ENCODE measurements at places on chromosomes 11 and 22.

- no peak for DNase-seq
Observed at GRCh38 chr11:40029391-40029790, 1430.1 kb downstream of the LRRC4C start.

DNA sequence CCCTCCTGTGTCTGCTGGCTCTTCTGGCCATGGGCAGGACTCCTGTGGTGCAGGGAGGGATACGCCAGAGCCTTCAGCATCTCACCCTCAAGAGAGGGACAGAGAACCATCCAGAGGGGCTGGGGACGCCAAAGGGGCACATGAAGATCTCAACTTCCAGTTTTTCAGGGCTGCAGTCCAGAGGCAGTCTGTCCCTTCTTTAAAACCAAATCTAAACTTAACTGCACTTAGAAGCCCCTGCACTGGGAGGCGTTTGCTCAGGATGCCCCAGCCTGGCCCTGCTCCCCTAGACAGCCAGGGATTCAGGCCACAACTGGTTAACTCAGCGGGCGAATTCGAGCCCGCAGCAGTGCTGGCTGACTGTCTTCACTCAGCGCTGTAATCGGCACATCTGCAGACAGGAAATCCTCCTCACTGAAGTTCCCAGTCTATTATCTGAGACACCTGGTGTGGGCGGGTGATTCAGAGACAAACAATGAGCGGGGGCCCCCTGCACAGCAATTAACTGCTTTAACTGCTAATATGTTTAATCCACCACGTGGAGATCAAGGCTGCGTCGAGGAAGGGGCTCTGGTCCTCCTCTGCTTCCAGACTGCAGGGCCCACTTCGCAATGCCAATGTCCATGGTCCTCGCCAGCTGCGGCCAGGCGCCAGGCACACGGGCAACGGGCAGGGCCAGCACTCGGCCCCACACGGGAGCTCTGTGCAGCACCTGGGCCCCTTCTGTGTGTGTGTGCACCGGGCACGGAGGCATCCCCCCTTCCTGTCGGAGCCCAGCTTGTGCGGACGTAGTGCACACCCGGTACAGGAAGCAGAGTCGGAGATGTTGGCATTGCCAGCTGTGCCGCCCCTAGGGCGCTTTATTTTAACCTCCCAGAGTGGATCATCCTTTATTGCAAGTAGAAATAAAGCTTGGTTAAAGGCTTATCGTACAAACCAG, 36.9 kb upstream of the GNB1L start:
- DNase-seq: peak; percentile 90

DNA sequence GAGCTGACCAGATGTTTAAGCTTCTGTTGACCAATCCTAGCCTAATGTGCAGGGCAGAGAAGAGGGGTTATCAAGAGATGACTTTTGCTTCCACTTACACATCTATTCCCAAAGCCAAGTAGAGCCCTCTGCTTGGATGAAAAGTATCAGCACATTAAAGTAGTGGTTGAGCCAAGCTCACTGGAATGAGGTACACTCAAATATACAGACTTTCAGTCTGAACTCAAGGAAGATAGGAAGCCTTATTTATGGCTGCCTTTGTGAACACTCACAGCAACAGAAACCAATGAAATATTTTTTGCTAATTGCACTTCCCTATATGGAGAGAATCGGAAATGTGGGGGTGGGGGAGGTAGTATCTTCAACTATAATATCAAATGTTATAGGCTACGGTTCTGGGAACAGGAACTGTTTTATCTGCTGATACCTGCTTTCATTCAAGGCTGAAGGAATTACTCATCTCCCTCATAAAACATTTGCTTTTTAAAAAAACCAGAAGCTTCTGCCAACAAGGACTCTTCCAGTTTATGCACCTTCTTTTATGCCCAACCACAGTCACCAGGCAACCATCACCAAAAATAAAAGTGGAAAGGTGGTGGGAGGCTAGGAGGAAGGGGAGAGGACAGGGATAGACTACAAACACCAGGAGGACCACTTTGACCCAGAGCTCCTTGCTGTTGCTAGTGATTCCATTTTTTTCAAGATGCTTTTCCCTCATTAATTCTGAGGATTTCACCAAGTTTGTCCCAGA, 91.2 kb downstream of the CLPB start:
- no peak for DNase-seq

DNA sequence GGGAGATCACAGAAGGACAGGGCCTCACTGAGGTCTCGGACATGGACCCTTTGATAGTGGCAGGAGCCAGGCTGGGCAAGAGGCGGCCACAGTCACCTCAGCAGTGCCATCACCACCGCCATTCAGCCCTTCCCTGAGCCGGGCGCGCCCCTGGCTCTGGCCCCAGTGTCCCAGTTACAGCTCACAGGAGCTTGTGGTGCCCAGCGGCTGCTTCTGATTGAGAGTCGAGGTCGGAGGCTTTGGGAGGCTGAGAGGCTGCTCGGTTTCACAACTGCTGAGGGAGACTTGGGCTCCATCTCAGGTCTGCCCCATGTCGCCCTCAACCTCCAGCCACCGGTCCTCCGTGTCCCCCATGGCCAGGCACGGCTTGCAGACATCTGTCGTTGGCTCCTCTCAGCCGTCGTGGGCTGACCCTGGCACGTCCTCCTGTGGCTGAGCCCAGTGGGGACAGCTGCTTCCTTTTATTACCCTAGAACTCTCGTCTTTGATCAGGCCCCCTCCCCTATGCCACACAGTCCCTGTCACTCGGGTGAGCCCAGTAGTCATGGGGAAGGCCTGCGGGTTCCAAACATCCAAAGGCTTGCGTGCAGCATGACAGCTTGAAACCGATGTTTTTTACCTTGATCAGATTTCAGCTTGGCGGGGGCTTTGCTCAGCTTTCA, 28.4 kb upstream of the PPP6R3 start:
- DNase-seq: no peak

DNA sequence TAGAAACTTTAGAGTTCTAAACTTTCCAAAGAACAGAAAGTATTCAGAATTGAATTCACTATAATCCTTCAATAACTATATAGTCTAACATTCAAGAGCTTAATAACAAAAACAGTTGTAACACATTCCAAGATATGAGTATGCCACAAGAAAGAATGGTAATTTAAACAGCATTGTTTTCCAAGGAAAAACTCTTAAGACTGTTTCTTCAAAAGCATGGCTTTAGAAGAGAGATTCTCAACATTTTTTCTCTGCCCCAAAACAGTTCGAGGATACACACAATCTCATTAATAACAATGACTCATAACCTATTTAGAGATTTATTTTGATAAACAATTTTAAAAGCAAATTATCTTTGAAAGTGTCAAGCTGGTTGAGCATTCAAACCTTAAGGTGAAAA, 16.7 kb upstream of the ARHGAP32 start:
- no peak for DNase-seq

DNA sequence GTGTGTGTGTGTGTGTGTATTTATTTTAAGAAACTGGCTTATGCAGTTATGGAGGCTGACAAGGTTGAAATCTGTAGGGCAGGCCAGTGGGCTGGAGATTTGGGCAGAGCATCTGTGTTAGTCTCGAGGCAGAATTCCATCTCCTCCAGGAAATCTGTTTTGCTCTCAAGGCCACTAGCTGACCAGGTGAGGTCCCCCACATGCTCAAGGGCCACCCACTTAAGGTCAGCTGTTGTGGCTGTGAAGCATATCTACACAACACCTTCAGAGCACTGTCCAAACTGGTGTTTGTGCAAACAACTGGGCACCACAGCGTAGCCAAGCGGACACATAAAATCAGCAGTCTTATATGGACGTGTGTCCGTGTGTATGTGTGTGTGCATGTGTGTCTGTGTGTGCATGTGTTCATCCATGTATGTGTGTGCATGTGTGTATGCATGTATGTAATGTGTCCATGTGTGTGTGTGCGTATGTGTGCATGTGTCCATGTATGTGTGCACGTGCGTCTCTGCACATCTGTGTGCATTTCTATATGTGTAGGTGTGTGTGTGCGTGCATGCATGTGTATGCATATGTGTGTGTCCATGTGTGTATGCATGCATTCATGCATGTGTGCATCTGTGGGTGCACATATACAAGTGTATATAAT, 400.9 kb downstream of the BRD1 start:
- no peak for DNase-seq

- no peak for DNase-seq
Observed at GRCh38 chr11:76263657-76264056, 57.4 kb upstream of the WNT11 start.

DNA sequence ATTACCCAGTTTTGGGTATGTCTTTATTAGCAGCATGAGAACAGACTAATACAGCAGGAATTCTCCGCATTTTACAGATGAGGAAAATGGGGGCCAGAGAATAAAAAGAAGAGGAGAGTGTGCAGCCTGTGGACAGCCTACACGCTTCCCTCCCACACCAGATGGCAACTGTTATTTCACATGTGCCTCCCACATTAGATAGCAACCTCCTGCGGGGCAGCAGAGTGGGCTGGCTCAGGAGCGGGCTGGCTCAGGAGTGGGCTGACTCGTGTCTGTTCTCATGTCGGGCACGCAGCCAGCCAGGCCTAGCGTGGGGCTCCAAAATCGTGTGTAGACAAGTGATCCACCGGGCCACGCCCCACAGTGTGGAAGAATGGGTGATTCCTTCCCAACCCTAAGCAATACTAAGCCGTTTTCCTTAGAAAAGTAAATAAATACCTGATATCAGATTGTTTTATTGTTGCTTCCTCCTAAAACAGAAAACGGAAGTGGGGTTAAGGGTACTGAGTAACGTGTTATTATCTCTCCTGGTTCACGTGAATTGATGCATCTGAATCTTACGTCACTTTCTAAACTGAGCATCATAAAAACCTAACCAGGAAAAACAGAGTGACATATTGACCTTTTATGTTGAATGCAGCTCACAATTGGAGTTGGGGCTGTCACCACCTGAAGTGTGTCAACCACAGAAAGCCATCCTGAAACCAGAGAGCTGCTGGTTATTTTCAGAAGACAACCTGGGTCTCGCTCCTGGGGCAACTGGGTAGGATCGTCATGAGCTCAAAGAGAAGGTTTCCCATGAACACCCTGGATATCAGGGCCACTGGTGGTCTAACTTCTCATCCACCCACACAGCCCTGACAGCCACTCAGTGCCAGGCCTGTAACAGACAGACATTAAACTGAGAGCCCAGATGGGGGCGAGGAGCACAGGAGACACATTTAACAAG, 3.3 kb downstream of the TTLL1 start:
- DNase-seq: no peak

GRCh38 chr22:29704528-29705285, 15.1 kb upstream of the CABP7 start:
- no peak for DNase-seq

DNA sequence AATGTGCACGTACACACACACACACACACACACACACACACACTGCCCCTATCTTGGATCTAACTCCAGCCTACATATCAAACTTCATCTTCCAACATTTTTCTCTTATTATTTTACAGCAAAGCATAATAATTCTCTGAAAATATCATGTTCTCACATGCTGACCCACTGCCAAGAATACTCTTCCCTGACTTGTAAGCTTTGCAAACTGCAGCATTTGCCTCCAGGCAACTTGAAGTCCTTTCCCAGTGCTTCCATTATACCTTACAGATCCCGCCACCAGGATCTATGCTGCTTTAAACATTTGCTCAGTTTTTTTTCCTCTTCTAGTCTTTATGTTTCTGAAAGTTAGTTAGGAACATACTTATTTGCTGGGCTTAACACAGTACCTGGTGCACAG, 483.3 kb upstream of the ARHGAP42 start:
- no peak for DNase-seq

DNA sequence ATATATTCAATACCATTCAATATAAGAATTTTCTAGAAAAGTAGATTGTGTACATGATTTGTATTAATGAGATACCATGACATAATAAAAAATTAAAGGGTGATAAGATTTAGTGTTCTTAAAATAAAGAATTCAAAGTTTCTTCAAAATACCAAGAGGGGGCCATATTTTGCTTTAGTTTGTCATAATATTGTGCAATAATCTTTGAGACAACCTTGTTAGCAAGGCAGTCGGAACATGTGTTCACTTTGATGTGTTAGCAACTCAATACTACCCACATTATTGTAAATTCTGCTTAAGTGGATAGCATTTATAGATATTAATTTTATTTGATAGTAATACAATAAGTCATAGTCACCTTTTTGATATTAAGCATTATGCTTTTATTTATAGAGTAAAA, 241.3 kb upstream of the PDGFD start:
- DNase-seq: no peak

- DNase-seq: no peak
Observed at GRCh38 chr11:1149545-1149944, 8.2 kb upstream of the MUC5AC start.

GRCh38 chr22:49234459-49234858, 593.2 kb downstream of the BRD1 start:
- DNase-seq: no peak

DNA sequence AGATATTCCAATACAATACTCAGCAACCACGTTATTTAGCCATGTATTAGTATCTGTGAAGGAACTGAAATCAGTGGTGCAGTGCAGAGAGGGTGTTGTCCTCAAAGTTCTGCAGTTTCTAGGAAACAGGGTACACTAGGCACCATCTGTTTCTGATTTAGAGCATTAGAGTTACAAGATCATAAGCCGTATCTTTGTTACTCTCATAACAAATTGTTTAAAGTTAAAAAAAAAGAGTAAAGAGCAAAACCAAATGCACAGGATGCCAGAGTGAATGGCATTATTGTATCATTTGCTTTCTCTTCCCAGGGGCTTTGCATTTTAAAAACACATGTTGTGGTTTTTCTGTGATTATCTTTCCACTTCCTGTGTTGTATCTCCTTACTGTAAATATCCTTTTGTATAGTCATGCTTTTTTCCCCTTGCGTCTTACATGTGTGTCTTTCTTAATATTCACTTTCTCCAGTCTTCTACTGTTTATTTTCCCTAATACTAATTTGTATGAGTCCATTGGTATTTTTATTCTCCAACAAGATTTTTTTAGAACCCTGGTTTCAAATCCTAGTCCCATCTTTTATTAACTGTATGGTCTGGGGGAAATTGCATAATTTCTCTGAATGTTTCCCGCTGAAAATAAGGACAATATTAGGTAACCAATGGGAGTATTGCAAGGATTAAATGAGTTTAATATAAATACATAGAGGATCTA, 15.2 kb upstream of the NUP160 start:
- peak; percentile 97 for DNase-seq

- DNase-seq: no peak
Observed at GRCh38 chr11:62627713-62628112, 5.9 kb upstream of the B3GAT3 start.

- DNase-seq: no peak
Observed at GRCh38 chr11:17473071-17473744, 3.4 kb downstream of the ABCC8 start.

- DNase-seq: no peak
Observed at GRCh38 chr11:4851033-4851432, 2.0 kb upstream of the OR51S1 start.

DNA sequence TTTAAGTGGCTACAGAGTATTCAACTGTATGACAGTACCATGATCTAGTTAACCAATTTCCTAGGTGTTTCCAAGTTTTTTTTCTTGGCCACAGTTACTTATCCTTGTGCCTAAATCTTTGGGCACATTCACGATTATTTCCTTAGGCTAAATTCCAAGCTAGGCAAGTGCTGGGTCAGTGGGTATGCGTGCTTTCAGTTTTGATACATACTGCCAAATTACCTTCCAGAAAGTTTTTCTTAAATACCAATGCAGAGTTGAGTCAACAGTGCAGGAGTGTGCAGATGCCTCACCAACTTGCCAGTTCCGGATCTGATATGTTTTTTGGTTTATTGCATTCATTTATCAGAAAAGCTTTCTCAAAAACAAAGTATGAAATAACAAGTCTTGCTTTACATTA, 67.9 kb upstream of the OR4B1 start:
- DNase-seq: no peak

- DNase-seq: no peak
Observed at GRCh38 chr11:119982517-119983239, 155.2 kb downstream of the TRIM29 start.

- DNase-seq: no peak
Observed at GRCh38 chr11:106733635-106734034, 284.6 kb downstream of the GUCY1A2 start.

GRCh38 chr11:117588166-117588810, 208.7 kb downstream of the DSCAML1 start:
- DNase-seq: no peak

Data from HFF-Myc (cell line).